ENCODE measurements at places on chromosomes 7 and 10.

- DNase-seq = no peak
These were observed 179.9 kb downstream of the SFMBT2 start for GRCh38 chr10:7230951-7231350.

- peak; percentile 98 for DNase-seq
These were observed 148.7 kb upstream of the RSU1 start for GRCh38 chr10:16965740-16966447.

DNA sequence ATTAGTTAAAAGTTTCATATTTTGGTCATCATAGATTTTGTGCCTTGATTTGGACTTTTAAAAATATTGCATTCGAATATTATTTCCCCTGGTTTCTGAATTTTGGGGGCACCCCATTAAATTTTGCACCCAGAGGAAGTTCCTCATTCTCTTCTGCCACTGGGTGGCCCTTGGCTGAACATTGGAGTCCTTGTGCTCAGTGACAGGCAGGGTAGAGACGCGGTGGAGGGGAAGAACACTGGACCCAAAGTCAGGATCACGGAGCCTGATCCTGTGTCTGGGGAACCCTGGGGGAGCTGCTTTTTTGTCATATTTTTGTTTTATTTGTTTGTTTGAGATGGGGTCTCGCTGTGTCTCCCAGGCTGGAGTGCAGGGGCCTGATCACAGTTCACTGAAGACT lies 74.7 kb downstream of the MKI67 start:
- no peak for DNase-seq

DNA sequence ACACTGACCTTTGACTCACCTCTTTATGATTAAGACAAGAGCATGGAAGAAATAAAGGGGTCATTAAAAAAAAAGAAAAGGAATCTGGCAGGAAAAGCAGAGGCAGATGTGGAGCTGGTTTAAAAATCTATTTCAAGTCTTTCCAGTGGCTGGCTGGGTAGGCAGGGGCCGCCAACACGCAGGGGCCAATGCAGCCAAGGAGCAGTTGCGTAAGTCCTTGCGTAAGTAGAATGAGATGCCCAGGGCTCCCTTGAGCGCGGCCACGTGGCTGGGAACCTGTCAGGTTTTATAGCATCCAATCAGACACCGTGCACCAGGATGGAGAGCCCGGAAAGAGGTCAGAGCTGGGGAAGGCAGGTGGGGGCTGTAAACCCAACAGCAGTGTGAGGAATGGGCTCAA lies 123.8 kb upstream of the INSYN2A start:
- no peak for DNase-seq

DNA sequence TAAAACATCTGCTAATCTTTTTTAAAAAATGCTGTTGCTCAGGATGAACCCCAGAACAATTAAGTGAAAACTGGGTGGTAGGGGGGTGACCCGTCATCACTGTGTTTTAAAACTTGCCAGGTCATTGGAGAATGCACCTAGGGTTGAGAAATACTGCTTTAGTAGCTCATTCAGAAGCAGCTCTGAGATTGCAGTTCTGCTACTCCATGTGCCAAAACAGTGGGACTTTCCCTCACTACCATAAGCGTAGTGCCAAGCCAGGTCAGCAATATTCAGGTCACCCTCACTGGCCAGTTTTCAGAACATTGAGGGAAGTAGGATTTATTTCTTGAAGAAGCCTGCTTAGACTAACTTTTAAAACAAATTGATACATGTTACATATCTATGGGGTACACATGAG lies 5.2 kb downstream of the STEAP2 start:
- DNase-seq = no peak

- DNase-seq = peak; percentile 9
These were observed 176.5 kb upstream of the KCTD7 start for GRCh38 chr7:66452165-66452564.

DNA sequence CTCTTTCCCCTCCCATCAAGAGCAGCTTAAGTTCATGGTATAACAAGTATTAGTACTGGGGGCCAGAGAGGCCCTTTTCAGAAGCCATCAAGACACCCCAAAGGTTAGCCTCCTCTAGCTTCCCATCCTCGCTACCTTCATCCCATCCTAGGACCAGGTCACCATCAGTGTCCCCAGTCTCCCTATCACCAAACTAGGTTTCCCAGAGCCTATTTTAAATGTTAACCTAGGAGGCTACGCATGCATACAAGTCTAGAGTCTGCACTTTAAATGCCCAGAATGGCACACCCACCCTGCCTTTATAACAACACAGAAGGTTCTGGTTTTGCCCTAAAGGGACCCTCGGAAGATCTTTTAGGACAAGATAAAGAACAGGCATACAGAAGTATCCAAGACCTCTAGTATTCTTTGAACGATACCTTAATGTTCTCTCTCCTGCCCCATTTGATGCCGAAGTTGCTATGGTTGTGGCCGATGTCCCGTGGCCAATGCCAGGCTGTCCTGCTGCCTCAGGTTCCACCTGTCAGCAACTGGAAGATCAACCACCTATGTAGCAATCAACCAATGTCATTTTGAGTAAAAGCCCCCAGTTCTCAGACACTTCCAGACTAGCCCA lies 2.2 kb downstream of the GPRIN2 start:
- DNase-seq = no peak

DNA sequence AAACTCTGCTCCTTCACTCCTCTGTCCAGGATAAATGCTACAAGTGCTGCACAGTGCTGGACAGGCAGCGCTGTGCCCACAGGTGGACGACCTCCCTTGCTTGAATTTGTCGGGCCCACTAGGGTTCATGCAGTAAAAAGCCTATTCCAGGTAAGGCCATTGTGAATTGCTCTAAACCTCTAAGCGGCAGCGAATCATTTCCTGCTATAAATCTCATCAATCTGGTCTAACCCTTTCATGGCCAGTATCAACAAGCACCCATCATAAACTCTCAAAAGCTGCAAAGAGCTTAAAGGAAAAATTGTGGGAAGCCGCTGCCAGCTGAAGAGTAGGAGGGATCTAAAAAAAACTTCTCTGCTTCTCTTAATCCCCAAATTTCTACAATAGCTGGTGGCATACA lies 134.2 kb downstream of the SLC25A13 start:
- DNase-seq = no peak

DNA sequence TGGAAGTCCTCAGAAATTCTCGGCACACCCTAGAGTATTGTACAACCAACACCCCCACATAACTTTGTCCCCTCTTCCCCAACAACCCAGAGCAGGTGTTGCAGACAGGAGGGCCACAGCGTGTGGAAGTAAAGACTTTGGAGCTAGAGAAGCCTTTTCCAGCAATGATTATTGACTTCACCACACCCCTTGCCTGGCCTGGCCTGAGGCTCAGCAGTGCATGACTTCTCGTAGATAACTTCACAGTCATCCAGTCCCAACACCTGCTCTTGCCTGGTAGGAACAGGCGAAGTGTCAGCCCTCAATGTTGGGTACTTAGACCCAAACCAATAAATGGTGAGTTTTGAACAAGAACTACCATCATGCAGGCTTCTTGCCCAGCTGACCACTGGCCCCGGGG lies 36.7 kb downstream of the GOT1 start:
- no peak for DNase-seq

DNA sequence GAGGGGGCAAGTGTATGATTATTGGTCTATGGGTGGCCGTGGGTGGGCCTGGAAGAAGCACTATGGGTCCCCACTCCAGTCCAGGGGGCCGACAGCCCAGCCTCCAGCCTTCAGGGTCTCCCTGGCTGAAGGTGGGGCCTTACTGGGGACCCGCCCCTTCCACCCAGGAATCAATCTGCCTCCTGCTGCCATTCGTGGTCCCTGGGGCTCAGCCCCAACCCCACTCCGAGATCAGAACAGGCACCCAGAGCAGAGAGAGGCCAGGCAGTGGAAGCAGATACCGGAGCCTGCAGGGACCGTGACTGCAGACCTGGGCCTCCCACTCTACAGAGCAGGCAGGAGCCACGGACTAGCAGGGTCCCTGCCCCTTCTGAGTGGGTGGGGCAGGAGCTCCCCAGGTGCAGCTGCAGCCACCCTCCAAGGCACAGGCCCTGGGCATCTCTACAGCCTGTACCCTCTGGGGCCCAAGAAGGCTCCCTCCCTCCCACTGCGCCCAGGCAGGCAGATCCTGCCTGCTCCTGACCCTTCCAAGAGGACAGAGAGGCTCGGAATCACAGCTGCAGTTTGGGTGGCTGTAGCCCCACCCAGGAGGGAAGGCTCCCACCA lies 13.6 kb upstream of the FOXL3 start:
- no peak for DNase-seq
